ENCODE measurements at places on chromosomes 3 and 15. TPM values are rescaled to one million over a fixed set of nuclear protein-coding genes. Genes with fewer than 3 reads are reported as not detected.

DNA sequence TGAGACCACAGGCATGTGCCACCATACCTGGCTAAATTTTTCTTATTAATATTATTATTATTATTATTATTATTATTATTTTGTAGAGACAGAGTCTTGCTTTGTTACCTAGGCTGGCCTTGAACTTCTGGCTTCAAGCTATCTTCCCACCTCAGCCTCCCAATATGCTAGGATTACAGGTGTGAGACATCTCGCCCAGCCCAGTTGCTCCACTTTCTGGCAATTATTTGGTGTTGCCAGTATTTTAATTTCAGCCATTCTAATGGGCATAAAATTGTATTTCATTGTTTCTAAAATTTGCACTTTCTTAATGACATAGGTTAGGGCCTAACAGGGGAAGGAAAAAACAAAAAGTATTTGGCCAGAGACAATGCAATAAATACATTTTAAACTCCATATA lies 1217.6 kb upstream of the ALCAM start:
- DNase-seq, result no peak

GRCh38 chr3:106089806-106090205 lies 221.0 kb upstream of the CBLB start:
- no peak for DNase-seq

ITIH1 gene
- total RNA-seq, result not detected

SLC6A1 gene
- total RNA-seq, result 0.15 TPM

HIGD2B gene
- total RNA-seq, result not detected

ATP13A4 gene
- 0.93 TPM for total RNA-seq

CASR gene
- not detected for total RNA-seq
